Activated CD4-positive, alpha-beta T cell treated with anti-CD3 and anti-CD28 coated beads, Interleukin-2, amount 50 U/mL, for 24 hours (primary cell): ENCODE measurements at places on chromosomes 2 and 18.

DNA sequence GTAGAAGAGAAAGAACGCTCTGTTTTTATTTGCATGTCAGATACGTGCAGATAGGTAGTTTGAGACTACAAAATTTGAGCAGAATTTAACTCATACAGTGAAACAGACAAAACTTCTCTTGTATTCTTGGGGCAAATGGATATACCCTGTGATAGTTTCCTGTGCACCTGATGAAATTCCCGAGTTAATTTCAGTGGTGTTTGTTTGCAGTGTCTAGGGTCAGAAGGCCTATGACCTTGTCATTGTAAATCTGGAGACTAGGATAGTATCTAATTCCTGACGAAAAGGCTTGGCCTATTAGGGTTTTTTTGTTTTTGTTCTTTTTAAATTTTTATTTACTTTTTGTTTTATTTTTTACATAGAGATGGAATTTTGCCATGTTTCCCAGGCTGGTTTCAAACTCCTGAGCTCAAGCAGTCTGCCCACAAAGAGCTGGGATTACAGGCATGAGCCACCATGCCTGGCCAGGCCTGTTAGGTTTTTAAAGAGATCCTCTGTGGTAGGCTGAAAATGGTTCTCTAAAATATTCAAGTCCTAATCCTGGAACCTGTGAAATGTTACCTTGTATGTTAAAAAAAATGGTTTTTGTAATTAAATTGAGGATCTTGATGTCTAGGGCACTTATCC lies 17.6 kb downstream of the LCLAT1 start:
- no peak for DNase-seq

DNA sequence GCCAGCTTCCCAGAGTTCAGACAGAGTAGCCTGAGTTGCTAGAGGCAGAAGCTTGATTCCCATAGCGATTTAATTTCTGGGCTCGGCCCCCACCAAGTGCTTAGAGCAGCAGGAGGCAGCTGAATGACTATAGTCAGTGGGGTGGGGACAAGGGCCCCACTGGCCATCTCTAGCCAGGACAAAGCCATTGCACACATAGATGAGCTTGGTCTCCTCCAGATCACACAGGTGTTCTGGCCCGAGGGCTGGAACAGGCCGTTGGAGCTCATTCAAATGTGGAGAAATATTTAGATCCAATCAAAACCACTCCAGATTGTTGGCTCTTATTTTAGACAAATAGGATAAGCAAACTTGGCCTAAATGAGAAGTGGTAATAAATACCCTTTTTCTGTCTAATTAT lies 287.3 kb upstream of the NCKAP5 start:
- DNase-seq, result no peak

GRCh38 chr18:73752965-73753364 lies 394.7 kb downstream of the FBXO15 start:
- no peak for DNase-seq

DNA sequence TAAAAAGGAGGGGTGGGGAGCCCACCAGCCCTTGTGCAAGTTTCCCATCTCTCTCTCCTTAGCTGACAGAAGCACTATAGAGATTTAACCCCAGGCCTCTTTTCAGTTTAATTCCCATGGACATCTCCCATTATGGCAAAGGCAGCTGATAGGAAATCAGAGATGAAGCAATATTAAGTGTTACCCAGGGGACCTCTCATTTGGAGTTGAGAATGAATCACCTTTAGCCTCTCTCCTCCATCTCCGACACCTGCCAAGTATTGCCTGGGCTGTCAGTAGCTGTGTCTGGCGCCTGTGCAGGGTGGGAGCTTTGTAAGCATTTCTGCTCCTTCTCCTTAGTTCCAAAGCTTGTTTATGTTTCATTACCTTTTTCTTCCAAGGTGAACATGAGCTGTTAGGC lies 109.0 kb downstream of the AQP4 start:
- no peak for DNase-seq

DNA sequence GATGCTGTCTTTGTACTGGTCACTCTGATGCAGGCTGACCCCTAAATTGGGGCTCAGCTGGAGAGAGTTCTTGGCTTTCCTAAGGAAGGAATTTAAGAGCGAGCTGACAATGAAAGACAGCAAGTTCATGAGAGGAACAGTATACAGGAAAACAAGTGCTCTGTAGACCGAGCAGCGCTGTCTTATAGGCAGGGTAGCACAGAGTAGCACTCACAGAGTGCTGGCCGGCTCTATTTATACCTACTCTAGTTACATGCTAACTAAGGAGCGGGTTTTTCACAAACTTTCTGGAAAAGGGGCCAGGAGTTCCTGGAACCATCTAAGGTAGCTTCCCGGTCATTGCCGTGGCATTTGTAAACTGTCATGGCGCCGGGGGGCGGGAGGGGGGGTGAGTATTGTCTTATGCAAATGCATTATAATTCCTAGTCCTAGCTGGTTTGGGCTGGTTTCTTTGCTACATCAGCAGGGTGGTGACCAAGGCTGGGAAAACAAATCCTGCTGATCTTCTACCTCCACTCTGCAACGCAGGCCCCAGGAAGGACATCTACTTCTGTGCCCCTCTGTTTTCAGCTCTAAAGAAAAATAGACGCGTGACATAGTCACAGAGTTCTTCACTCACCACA lies 31.6 kb upstream of the MAP3K20 start:
- DNase-seq, result no peak

GRCh38 chr18:77944533-77944932 lies 694.9 kb downstream of the GALR1 start:
- DNase-seq, result no peak

DNA sequence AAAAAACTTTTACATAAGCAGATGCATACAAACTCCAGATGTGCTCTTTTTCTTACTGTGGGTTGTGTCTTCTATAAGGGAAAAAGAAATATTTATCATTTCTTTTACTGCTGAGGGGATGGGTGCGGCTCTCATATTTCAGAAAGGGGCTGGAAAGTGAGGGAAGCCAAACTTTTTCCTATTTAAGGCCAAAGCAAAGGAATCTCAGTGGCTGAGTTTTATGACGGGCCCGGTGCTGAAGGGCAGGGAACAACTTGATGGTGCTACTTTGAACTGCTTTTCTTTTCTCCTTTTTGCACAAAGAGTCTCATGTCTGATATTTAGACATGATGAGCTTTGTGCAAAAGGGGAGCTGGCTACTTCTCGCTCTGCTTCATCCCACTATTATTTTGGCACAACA lies at the start of gene COL3A1:
Gene COL3A1 (plus strand): TSS at position 210 of the 400 bp plus-strand sequence. CDS start 117 bp downstream, at position 327.
- no peak for DNase-seq

DNA sequence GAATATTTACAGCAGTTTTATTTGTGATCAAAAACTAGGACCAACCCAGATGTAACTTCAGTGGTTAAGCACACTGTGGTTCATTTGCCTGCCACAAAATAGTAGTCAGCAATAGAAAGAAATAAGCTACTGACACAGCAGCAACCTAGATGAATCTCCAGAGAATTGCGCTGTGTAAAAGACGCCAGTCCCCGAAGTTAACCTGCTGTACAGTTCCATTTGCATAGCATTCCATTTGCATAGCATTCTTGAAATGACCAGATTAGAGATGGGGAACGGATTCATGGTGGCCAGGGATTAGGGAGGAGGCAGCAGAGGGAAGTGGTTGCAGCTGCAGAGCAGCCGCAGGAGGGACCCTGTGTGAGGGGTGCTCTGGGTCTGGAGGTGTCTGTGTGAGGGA lies 39.3 kb upstream of the NFATC1 start:
- DNase-seq, result no peak

DNA sequence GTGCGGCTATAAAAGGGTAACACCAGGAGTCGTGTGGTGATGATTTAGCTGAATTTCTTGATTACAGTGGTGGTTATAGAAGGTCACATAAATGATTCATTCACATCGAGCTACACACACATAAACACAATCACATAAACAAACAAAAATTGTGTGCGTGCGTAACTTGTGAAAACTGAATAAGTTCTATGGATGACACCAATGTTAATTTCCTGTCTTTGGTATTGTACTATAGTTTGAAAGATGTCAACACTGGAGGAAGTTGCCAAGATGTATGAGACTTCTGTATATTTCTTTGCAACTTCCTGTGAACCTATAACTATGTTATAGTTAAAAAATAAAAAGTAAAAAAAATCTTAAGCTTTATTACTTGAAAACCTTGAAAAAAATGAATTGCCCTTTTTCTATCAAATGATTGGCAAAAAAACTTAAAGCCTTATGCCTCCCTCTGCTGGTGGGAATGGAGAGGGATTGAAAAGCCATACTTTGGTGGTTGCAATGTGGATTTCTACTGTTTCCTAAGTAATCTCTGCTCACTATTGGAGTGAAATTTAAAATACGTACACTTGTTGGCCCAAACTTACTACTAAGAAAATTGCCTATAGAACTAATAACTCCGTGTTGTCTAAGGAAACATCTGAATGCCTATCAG lies 227.7 kb downstream of the RPIA start:
- no peak for DNase-seq

GRCh38 chr18:10401521-10401920 lies 52.9 kb upstream of the APCDD1 start:
- DNase-seq, result no peak

DNA sequence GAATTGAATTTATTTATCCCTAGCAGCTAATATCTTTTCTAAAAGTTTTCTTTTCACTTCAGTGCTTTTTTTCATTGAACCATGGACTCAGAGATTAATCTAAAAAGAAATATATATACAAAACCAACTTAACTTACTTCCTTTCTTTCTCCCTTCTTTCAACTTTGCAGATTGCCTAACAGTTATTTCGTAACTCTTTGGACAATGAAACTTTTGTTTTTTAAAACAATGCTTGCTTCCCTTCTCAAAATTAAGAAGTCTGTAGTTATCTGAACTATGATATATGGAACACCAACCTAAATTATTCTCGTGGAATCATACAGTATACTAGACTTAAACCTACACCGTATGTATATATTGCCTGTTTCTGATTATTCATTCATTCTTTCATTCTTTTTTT lies 62.9 kb downstream of the MIB1 start:
- no peak for DNase-seq

- no peak for DNase-seq
Measured at GRCh38 chr2:99152199-99152895, 2.4 kb downstream of the TSGA10 start.

- no peak for DNase-seq
Measured at GRCh38 chr2:226794751-226795171, 4.9 kb downstream of the IRS1 start.

DNA sequence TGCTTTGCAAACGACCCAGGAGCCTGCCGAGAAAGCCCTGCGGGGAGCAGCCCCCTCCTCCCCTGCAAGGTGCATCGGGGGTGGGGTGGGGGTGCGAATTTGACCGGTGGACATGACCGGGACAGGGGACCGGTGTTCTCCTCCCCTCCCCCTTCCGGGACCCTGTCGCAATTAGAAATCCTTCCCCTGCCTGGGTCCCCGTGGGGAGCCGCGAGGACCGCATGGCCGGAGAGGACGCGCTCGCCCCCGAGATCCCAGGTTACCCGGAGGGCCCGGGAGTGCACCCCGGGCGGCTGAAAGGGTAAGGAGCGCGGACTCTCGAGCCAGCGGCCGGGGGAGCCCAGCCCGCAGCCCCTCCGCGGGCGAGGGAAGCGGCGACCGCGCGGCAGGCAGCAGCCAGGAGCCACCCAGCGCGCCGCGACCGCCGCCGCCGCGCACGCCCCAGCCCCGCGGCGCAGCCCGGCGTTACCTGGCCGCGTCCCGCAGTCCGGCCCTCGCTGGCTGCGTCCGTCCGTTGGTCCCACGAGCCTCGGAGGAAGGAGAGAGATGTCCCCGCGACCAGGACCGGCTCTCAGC lies 482 bp downstream of the DLGAP1 start:
- no peak for DNase-seq

DNA sequence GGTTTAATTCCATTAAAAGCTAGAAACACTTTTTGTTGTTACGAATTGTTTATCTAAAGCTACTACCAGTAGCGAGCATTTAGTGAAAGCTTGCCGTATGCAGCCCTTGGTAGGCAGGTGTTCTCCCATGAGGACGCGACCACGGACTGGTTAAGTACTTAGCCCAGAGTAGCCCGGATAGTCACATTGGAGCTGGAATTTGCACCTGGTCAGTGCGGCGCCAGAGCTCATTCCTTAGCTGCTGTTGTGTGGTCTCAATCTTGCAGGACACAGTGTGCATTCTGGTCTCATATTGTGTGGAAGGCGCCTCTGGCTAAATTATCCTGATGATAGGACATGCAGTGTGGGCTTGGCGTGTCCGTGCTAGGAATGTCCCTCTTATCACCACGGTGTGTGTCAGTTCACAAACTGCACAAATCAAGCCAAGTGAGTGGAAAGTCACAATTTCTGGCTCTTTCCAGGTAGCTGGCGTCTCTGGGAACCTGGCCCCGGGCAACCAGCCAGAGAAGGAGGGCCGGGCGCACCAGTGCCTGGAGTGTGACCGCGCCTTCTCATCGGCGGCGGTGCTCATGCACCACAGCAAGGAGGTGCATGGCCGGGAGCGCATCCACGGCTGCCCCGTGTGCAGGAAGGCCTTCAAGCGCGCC lies 133.3 kb downstream of the ZNF236 start:
- DNase-seq, result no peak

DNA sequence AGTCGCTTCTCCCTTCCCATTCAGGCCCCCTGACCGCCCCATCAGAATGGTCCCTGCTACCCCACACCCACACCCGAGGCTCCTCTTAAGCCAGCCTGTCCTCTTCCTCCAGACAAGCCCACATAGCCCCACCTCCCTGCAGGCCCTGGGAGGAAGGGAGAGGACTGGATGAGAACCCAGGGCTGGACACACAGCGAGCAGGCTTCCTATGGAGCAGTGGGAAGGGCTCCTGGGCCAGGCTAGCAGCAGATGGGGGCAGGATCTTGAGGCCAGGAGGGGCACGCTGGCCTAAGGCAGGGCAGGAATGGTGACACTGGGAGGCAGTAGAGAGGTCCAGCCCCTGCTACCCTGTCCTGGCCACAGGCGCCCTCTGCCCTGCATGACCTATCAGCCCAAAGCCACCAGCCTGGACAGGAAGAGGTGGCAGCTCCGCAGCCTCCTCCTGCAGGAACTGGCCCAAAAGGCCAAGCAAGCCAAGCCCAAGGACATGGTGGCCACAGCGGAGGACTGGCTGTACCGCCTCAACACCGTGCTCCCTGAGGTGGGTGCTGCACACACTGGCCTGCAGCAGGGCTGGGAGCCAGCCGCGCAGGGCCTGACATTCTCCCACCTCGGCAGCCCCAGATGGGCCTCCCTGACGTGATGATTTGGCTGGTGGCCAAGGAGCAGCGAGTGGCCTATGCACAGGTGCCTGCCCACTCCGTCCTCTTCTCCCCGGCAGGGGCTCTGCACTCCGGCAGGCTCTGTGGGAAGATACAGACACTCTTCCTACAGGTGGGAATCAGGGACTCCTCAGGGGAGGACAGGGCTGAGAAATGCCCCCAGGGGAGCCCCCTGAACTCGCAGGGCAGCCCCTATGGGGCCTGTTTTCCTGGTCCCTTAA lies 43.3 kb downstream of the FER1L5 start:
- DNase-seq, result no peak

GRCh38 chr2:161415987-161416707 lies at the start of gene TBR1:
TSS of gene TBR1 (plus strand) at chr2:161416297. CDS start at chr2:161416411, 114 bp downstream.
- DNase-seq, result no peak
